BJ (cell line): ENCODE measurements at places on chromosomes 5 and 9.

DNA sequence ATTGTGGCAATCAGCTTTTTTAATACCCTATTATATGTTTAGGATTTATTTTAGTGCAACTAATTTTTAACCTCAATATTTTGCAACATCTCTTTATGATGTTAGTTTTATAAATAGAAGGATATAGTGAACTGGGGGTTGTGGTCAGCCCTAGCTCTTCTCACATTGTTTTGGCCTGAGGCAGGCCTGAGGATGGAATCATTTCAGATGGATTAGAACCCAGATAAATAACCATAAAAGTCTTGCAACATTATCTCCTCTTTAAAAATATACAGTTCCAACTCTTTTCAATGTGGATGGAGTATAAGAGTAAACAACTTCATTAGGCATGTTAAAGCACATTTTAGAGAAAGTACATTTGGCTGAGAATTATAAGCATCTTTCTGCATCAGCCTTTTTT lies 522.7 kb downstream of the NR2F1-AS1 start:
- DNase-seq, result peak; percentile 82

DNA sequence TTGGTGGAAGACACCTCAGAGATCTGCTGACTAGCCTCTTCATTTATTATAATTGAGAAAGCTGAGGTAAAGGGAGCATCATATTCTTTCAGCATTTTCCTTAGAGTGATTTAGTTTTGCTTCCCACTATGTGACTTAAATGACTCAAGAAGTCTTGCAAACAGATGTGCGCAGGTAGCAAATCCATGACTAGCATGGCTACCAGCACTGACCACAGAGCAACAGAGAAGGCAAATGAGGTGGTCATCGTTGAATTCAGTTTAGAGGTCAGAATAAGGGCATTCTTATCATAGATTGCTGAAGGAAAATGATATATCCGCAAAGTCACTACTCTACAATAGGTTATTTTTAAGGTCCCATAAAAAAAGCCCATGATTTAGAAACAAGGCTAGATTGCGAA lies 162.2 kb downstream of the PIK3R1 start:
- DNase-seq, result no peak

DNA sequence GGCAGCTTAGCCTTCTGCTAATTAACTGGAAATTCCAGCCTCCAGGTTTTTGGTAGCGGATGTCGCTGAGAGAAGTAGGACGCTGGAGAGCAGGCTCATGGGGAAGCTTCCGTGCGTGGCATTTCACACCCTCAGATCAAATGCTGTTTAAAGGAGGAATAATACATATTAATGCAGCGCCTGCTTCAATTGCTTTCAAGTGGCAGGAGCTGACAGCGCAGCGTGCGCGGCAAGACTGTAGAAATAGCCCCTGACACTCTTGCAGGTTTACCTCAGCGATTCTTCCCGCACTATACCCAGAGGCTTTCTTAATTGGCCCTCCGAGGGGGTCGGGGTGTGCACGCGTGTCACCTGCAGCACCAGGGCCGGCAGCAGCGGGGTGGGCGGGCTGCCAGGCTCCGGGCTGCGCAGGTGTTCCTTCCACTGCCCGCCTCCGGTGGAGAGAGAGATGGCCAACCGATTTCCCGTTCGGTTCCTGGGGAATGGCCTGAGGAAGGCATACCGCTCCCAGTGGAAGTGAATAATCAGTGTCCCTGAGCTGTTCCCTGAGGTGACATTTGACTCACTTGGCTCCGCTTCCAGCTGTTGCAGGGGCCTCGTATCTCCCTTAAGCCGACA lies 427.9 kb downstream of the KCTD16 start:
- DNase-seq, result no peak

DNA sequence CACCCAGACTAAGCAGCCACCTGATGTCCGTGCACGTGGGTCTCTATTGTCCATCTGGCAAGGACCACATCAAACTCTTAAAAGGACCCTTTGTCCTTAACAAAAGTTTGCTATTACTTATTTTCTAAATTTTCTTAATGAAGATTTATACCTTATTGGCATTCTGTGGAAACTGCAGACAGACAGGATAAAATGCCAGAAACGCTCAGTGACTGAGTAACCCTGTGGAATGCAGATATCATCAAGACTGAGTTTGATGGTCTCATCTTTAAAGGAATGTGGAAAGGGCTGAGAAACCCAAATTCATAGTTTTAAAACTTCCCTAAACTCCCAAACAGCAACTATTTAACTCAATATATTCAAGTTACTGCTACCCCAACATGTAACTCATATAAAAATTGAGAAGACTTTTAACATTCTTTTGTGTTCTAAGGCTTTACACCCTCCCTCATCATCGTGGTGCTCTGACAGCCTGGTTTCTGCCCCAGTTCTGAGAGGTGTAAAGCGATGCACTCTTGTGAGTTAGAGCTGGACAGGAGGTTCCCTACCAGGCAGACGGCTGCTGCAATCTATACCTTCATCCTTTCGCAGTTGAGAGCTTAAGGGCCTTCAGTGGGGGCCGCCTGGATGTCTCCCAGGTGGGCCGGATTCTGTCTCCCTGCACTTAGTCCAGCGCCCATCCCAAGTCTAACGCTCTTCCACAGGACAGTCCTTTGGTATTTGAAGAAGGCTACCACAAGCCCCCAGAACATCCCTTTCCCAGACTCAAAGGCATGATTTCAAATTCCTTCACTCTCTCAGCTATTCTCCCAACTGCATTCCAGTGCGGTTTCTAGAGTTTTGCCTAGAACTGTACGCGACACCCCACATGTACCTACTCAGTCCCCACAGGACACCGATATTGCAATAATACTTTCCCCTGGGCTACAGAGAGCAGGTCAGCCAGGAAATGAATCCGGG lies 68.9 kb downstream of the DAP start:
- no peak for DNase-seq

DNA sequence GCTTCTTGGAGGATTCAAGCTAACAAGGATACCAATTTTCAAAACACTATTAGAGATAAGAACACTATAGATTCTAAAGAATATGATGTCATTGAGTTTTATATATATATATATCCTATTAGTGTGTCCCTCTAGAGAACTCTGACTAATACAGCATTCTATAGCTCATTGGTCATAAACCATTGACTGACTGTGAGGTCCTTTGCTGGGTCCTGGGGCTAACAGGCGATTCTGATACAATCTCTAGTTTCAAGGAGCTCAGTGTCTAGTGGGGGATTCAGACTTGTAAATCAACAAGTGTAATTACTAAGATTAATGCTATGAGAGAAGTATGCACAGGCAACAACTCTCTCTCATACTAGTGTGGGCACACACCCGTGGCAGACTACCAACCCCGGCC lies 234.5 kb downstream of the DENND1A start:
- DNase-seq, result no peak

- no peak for DNase-seq
These were observed 107.1 kb upstream of the MSX2 start for GRCh38 chr5:174617285-174617684.

- DNase-seq, result no peak
These were observed 178.8 kb upstream of the KIF2A start for GRCh38 chr5:62127098-62127736.

DNA sequence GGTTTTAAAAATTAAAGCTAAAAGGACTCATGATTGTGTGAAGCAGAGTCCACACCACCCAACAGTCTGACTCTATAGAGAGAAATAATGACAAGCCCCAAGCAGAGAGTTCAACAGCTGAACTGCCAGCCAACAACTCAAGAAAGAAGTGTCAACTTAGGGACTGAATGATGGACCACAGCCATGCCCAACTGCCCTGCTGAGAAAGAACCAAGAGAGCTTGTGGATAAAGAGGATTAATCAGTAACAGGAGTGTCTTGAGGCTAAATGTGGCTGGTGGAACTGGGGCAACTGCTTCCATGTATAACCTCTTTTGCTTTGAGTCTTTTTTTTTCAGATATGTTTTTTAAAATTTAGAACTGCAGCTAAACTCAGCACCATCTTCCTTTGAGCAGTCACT lies 109.3 kb downstream of the HSD17B3 start:
- no peak for DNase-seq
